Cerebellum (tissue), 4 donors: ENCODE measurements at places on chromosomes 4 and X. TPM values are rescaled to one million over a fixed set of nuclear protein-coding genes. Genes with fewer than 3 reads are reported as not detected.

Gene RHOXF1
- not detected for total RNA-seq

Gene TMEM144
- total RNA-seq: 4.0 TPM

Gene VCX3B
- total RNA-seq: not detected

Gene FAM133A
- total RNA-seq: 1.7 TPM

Gene ART3
- not detected for total RNA-seq

Gene GAB3
- 2.1 TPM for total RNA-seq
